ENCODE measurements at places on chromosomes 1 and 21.

GRCh38 chr21:26794597-26795411 lies 50.4 kb downstream of the ADAMTS1 start:
- DNase-seq: no peak

- DNase-seq: no peak
These were observed 18.0 kb downstream of the ADGRB2 start for GRCh38 chr1:31745946-31746670.

DNA sequence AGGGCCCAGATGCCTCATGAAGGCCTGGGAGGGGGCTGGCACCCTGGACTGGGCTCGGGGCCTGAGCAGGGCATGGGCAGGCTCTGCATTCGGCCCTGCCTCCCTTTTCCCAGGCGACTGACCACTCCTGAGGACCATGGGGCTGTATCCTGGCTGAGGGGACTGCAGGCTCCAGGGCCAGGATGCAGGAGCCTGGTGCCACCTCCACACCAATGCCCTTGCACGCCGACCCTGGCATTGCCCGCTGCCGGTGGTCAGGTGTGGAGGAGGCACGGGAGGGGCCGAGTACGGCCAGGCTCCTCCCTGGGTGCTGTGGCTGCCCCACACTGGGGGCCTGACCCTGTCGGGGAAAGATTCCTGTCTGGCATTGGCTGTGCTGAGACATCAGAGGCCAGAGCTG lies 128.9 kb downstream of the SIK1 start:
- no peak for DNase-seq

DNA sequence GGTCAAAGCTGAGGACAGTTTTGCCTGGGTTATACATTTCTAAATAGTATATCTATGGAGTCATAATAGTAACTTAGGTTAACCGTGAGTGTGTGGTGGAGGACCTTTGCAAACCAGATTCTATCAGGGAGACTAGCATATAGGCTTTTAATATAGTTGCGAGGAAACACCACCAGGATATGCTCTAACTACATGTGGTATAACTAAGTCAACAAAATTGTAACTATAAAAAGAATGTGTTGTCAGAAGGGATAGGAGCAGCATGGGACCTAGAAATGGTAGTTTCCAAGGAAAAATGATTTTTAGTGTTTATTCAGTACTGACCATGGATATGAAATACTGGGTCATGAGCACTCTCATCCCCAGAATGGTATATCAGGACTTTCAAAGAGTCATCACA lies 338.1 kb downstream of the TGFB2 start:
- no peak for DNase-seq

DNA sequence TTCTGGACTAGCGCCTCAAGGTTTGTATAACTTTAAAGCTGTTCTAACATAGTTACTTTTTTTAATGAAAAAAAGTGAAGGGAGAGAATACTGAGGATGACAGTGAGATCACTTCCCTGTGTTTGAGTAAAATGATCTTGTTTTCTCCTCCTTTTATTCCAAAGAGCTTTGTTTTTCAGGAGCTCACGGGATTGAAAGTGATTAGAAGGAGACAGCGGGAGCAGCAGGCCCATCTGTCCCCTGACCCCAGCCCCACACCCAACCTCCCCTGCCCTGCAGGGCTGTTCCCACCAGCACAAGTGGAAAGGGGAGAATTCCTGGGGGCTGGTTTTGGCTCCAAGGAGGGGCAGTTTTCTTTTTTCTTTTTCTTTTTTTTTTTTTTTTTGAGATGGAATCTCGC lies 2.1 kb upstream of the DNMT3L start:
- DNase-seq: no peak

- DNase-seq: no peak
These were observed 21.7 kb downstream of the ARV1 start for GRCh38 chr1:231000639-231001038.

DNA sequence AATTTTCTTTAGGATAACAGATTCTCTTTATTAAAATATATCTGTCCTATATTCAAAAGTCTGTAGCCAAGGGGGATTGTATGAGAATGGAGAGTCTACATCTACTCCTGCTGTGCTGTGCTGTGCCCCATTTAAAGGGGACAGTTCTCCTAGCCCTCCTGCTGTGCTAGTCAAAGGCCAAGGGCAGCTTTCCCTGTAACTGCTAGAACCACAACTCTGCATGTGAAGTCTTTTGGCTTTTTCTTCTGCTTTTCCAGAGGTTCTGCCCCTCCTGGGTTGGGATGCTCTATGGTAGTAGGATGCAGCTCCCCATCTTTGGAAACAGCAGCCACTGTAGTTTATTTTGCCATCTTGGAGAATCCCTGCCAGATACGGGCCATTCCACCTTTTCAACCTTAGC lies 197.5 kb upstream of the JUN start:
- no peak for DNase-seq

DNA sequence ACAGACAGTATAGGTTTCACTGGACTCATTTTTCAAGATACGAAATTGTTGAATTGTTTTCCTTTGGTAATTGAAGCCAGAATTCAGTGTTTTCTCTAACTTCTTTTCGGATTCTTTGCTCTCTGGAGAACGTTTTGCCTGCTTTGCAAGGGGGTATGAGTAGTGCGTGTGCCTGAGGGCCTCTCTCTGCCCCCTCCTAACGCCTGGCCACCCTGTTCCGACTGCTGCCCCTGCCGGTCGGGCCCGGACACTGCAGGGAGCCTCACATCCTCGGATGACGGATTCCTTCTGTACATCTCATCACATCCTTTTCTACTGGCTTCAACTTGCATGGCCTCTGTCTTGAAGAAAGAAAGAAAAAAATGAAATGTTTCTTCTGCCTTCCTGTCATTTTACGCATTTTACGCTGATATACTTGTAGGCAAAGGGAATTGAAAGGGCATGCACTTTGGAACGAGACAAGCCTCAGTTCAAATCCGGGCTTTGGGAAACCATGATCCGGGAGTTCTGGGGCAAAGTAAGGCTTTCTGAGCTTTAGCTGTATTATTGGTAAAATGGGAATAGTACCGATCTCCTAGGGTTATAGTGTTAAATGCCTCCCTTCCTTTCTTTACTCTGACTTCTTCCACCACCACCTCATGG lies 65.1 kb downstream of the DISC1 start:
- DNase-seq: peak; percentile 73

DNA sequence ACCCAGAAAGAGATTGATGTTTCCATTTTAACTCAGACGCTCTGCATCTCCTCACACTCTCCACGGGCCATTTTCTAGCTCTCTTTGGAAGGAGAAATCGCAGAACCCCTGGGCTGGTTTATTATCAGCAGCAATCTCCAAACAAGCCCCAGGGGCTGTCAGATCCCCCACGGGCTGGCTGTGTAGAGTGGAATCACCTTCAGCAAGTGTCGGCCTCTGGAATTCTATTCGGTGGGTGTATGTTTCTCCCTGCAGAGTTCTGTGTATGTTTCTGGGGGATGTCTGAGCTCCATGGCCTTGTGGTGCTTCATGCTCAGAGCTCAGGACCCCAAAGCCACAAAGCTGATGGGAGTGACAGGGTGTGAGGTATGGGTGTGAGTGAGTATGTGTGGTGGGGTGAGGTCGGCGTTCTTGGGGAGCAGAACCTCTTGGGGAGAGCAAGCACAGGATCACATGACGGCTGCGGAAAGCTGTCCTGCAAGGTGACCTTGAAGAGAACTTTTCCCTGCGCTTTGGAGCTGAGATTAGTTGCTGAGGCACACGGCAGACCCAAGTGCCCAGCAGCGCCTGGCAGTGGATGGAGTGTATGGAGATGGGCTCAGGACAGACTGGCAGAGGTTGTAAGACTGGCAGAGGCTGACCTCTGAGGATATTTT lies 489 bp downstream of the ACOT11 start:
- DNase-seq: no peak

DNA sequence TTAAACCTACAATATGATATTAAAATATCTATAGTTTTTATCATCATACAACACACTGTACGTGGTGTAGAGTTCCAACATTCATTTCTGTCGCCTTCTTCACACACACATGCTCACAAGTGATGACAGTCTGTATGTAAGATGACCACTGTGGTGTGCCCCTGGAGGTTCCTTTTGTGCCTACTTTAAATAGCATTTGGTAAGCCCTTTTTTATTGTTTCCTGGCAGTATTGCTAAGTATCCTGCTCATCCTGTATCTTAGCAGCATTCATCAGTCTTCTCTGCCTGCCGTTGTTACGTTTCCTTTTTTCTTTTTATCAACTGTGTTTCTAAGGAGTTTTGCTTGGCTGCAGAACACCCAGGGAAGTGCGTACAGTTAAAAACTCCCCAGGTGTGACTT lies 231.4 kb downstream of the CHRM3 start:
- no peak for DNase-seq

GRCh38 chr1:163796394-163796821 lies 474.7 kb downstream of the NUF2 start:
- DNase-seq: no peak

DNA sequence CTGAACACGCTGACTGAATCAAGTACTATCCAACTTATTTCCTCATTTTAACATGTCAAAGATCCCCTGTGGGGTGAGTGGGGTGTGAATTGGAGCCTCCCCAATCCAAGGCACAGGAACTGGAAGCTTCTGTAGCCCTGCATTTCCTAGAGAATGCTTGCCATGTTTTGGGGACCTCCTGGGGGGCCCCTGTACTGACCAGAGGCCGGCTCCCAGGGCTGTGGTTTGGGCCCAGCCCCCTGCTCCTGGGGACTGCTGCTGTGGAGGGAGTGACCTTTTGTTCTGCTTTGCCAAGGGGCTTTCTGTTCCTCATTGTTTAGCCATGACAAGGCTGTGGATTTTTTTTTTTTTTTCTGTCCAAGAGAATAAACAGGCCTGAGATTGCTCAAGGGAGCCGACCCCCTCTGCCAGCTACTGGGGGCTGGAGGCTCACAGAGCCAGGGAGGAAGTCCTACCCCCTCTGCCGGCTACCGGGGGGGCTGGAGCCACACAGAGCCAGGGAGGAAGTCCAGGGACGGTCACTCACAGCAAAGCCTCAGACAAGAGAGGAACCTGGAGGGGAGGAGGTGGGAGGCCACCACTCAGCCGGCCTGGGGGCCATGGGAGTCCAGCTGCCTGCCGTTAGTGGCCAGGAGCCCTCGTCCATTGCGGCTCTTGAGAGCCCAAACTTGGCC lies 17.4 kb downstream of the TNFRSF1B start:
- peak; percentile 9 for DNase-seq

DNA sequence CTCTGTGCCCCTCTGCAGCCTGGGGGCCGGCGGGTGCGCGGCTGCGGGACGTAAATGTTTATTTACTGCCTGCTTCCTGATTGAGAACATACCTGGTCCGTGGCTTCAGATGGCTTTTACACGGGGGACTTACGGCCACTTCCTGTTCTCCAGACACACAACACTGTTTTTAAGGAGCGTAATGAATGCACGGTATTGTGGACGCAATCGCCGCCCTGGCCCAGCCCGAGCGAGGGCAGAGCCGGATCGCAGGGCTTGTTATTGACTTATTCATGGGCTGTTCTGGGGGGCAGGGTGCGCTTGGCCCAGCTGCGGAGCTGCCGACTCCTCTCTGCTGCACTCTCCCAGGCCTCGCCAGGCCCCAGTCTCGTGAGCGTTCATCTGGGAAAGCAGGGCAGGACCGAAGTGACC lies 52.8 kb upstream of the ACTRT2 start:
- no peak for DNase-seq

DNA sequence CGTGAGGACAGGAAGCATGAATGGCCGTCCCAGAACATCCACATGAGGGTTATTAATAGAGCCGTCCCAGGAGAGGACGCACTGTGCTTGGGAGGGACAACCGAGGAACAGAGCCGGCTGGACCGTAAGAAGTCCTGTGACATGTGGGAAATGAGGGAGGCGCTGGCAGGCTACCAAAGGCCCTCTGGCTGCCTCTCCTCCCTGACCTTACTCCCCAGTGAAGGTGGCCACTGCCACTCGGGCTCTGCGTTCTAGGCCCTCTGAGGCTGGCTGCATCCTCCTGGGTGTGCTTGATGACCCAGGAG lies 15.5 kb upstream of the NPPB start:
- DNase-seq: no peak
